ENCODE measurements at places on chromosomes 3 and 15.
A peak's percentile ranks its signal among the peaks of the same experiment; 100 is the strongest.

- no peak for DNase-seq
Observed at GRCh38 chr3:146035366-146035765, 125.6 kb downstream of the PLOD2 start.

DNA sequence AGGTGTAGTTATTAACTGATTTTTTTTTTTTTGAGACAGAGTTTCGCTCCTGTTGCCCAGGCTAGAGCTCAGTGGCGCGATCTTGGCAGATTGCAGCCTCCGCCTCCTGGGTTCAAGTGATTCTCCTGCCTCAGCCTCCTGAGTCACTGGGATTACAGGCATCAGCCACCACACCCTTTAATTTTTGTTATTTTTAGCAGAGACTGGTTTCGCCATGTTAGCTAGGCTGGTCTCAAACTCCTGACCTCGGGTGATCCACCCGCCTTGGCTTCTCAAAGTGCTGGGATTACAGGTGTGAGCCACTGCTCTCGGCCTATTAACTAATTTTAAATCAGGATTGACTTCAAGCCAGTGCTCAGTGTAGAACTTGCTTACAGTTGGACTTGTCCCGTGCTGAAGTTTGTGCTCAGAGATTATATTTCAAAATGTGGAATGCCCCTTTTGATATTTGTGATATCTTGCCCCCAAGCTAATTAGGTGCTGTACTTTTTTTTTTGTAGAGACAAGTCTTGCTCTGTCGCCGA, 6.0 kb downstream of the SKIL start:
- no peak for DNase-seq

DNA sequence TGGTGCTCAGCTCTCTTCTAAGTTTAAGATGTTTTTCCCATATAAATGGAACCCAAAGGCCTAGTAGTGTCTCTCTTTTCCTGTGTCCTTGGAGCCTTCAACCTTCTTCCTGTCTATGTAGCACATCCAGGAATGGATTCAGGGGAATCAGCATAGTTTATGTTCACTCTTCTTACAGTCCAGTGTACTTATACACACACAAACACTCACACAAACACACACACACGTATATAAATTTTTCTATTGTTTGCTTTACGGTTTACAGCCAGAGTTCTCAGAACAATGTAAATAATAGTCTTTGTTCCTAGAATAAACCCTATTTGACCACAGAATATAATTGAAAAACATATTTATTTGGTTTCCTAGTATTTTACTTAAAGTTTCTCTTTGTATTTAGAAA, 36.9 kb downstream of the STAC start:
- DNase-seq, result no peak

DNA sequence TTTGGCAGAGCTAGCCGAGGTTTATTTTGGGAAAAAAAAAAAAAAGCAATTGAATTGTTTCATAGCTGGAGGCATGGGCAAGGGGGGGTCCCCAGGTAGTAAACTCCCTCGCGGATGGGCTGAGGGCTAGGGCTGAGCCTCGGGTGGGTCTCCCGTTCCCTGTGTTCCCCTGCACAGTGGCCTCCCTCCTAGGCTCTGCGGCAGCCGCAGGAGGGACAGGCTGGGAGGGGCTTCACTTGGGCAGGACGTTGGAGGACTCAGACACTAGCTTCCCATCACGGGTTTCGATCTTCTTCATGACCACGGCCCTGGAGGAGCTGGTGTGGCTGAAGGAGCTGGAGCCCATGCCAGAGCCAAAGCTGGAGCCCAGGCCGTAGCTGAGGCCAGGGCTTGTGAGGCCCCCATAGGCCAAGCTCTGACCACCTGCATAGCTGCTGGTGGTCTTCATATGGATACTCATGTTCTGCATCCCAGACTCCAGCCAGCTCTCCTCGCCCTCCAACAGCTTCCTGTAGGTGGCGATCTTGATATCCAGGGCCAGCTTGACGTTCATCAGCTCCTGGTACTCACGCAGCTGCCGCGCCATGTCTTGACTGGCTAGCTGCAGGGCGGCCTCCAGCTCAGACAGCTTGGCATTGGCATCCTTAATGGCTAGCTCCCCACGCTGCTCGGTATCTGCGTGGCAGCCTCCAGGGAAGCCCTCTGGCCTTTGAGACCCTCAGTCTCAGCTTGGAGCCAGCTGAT, 64.0 kb upstream of the CDAN1 start:
- no peak for DNase-seq

GRCh38 chr3:24952388-24952787, 457.7 kb upstream of the THRB start:
- no peak for DNase-seq

DNA sequence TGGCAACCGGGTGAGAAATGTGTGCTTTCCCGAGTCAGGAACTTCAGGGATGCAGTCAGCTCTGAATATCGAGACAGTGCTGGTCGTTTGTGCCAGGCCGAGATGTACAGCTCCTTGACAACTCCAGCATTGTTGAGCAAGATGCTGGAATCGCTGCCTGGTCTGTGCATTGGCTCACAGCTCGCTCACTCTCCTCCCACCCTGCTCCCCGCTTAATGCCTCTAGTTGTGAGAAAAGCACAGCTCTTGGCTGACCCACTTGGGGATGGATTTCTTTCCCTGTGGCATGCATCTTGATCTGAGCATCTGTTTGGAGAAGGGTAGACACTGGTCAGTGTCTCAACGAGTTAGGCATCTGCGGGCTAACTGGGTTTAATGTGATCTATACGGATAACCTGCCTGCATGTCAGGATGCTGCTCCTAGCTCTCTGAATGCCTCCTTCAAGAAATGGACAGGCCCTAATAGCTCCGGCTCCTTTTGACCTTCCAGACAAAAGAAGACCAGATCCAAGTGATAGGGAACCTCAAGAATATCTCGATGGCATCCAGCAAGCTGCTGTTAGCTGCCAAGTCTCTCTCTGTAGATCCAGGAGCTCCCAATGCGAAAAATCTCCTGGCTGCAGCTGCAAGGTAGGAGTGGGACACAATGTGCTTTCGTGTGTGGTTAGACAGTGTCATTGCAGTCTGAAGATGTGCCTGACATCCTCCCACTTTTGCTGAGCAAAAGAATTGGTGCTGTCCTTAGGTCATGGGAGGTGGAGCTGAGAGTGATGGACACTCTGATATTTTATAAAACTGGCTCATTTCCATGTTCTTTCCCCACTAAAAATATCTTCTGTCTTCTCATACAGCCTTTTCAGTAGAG, 302.2 kb upstream of the TPM1 start:
- DNase-seq, result no peak

GRCh38 chr3:73614419-73614818, 10.3 kb downstream of the PDZRN3 start:
- DNase-seq, result peak; percentile 24

DNA sequence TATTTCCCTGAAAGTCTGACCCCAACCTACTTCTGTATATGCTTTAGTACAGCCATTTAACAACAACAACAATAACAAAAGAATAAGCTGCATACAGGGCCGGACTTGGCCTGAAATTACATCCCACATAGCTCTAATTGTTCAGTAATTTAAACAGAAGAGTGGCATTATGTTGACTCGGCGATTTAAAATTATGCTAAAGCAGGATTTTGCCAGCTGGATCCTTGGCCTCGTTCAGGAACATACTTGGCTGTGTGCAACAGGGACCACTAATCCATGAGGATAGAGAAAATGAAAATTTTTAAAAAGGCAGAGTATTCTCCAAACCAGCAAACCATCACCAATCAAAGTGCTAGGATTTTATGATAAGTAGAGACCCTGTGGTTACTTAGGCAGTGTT, 433.1 kb upstream of the RBMS3 start:
- DNase-seq, result no peak

- DNase-seq, result no peak
Observed at GRCh38 chr15:85474700-85475316, 94.4 kb downstream of the AKAP13 start.

DNA sequence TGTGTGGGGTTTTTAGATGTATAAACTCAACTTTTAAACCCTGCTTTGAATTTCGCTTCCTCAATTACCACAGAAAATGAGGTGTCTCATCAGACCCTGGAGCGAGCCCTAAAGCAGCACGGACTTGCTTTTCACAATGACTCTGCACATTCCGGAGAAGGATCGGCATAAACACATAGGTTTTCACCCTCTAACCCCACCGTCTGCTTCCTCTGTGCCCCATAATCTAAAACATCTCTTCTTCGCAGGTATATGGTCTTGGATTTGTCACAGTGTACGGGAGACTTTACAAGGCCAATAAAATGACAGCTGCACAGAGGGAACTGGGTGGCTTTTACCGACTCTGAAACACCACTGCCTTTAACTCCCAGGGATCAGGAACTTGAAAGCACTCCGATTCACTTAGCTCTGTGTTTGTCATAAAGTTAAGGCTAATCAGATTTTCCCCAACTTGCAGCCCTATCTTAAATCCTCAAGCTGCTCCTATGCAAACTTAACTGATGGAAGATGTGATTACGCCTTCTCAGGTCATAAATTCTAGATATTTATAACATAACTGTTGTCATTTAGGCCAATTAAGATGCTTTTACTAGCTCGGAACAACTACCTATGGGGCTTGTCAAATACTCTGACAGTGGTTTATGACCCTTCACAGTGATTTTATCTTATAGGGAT, 133.4 kb upstream of the WNT5A start:
- DNase-seq, result no peak

GRCh38 chr15:33808720-33809457, 159.4 kb upstream of the CHRM5 start:
- no peak for DNase-seq

DNA sequence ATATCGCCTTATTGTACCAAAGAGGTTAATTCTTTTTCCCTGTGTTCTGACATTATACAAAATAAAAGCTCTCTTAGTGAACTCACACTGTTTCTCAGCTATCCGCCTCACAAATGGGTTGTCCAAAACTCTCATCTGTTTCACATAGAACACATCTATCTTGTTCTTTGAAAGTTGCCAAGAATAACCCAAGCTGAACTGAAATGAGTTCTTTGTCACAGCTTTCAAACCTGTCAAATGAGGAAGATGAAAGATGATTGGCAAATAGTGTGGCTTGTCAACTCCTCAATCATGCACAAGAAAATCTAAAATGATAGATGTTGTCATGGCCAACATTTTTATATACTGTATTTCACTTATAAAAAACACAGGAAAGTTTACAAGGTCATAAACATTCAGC, 168.1 kb upstream of the OSTN start:
- DNase-seq, result no peak

- DNase-seq, result no peak
Observed at GRCh38 chr3:196901768-196902167, 34.0 kb downstream of the SENP5 start.

GRCh38 chr3:74643636-74644035, 29.2 kb upstream of the CNTN3 start:
- DNase-seq, result peak; percentile 13

GRCh38 chr3:133113927-133114597, 75.9 kb downstream of the TMEM108 start:
- no peak for DNase-seq

DNA sequence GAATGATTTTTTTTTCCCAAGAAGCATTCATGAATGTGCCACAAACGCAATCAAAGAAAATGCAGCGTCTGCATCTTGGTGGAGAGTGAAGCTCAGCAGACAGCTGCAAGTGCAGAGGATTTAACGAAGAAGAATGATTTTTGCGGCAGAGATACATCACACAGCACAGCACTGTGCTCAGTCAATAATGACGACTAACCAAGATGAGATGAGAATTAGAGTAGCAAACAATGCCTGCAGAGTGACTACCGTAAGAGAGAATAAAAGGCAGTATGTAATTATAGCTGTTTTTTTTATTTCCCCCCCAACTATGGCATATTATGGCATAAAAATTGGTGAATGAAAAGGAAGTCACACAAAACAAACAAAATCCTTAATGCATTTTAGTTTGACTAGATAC, 218.0 kb upstream of the ROBO1 start:
- DNase-seq, result no peak

DNA sequence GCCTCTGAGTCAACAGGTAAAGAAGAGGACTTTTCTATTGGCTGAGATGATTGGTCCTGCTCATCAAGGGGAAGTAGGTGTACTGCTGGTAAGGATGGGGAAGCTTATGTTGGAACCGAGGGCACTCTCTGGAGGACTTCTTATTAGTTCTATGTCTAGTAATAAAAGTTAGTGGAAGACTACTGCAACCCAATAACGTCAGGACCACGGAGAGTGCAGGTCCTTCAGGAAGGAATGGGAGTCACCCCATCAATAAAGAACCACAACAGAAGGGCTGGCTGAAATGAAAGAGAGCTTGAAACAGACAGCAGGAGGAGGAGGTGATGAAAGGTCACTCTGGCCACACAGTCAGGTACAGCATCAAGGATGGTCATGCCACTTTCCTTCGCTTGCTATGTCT, 68.8 kb upstream of the PRR23E start:
- no peak for DNase-seq

DNA sequence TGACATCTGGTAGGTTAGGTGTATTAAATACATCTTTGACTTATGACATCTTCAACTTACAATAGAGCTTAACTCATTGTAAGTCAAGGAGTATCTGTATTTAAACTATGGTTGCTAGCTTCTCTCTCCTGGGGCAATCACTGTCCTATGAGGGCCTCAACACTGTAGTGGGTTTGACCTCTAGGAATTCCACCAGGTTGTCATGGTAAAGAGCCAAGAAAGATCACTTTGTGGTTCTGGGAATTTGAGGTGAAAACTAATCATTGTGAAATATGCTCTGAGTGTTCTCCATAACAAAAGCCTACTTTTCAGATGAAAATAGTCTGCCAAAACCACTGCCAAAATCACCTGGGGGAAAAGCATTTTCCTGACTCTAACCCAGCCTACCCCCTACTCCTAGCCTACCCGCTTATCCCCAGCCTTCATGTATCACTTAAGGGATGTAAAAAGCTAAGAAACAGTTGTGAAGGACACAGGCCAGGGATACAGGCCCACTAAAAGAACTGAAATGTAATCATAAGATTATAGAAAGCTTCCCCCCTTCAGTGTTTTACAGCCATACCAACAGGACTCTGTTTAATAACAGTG, 723.8 kb downstream of the MECOM start:
- DNase-seq, result no peak

GRCh38 chr3:52038227-52038626, 18.1 kb downstream of the DUSP7 start:
- no peak for DNase-seq

DNA sequence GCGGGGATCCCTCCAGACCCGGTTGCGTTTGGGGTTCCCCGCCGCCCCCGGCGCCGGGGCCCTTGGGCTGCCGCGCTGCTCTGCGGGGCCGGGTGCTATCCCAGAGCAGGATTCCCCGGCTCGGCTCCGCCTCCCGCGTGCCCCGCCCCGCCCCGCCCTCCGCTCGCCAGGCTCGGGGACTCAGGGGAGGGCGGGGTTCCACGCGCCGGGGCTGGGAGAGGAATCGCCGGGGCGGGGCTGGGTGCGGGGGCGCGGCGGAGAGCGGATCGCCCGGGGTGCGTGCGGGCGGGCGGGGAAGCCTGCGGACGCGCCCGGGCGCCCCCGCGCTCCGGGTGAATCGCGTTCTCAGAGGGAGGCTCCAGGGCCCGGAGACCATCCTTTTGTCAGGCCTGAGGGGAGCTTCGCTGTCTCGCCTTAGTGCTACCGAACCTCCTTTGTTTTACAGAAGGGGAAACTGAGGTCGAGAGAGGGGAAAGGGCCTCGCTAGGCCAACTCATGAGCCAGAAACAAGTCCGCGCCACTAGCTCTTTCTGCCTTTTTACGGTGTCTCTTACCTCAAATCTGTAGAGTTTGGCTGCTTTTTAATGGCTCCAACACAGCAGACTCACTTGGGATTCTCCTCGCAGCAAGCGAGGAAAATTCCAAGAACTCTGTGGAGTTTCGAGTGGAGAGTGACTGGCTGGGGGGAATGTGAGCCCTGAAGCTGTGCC, at the start of gene TMEM158:
Gene TMEM158, minus strand, starts transcription at position 82 of the 710 bp plus-strand sequence. CDS start 260 bp downstream, outside the sequence.
- DNase-seq, result peak; percentile 87

All from psoas muscle (tissue), 8 donors.